NCI-H187 treated with DMSO at 0.1 percent for 48 hours (cell line): ENCODE measurements at places on chromosomes 6 and 20.

DNA sequence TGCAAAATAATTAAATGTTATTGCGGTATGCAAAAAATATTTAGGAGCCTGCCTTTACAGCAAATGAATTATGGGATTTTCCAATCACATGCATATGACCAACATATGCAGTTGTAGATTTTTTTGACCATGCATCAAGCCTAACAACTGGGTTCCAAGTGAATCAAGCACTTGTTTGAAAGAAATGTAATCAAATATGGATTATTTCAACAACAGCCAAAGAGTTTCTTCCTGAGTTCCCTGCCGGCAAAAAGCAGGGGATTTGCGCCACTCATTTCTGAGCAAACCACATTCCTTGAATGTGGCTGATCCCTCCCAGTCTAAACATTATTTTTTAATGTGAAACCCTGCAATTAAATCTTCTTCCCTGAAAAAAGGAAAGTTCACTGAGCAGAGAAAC lies 100.1 kb upstream of the ADTRP start:
- DNase-seq: no peak

GRCh38 chr20:1803061-1803931 lies 91.9 kb upstream of the SIRPA start:
- no peak for DNase-seq

- no peak for DNase-seq
Observed at GRCh38 chr20:19913927-19914614, 103.1 kb upstream of the NAA20 start.

DNA sequence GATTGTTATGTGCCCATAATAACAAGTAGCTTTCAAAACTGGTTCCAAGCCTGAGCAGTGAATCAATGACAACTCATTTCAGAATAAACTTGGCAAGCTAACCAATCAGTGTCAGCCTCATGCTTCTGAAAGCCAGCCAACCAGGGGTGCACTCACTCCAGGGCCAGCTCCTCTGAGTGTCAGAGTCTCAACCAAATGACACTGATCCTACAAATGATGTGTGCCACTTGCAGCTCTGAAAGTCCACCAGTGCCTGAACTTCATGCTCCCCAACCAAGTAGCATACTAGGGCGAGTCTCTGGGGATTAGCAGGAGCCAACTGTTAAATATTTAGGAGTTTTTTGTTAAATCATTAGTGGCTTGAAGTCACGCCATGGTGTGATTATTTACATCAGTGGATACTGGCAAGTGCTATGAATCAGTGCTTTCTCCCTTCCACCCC lies 4.5 kb downstream of the IYD start:
- DNase-seq: no peak

- DNase-seq: no peak
Observed at GRCh38 chr6:52994031-52994838, 849 bp downstream of the GSTA4 start.

GRCh38 chr6:11911538-11911937 lies 100.6 kb upstream of the HIVEP1 start:
- no peak for DNase-seq

GRCh38 chr6:11209906-11210305 lies 22.6 kb downstream of the NEDD9 start:
- no peak for DNase-seq
